Occipital lobe (tissue), 3 donors: ENCODE measurements at places on chromosomes 3 and 15.

- DNase-seq = no peak
Observed at GRCh38 chr15:41530363-41530956, 13.6 kb downstream of the RPAP1 start.

GRCh38 chr15:22911306-22911705, 68.9 kb downstream of the CYFIP1 start:
- DNase-seq = no peak

GRCh38 chr15:39613861-39614260, 33.0 kb downstream of the THBS1 start:
- no peak for DNase-seq

GRCh38 chr3:191321019-191321767, 8.0 kb upstream of the CCDC50 start:
- no peak for DNase-seq

DNA sequence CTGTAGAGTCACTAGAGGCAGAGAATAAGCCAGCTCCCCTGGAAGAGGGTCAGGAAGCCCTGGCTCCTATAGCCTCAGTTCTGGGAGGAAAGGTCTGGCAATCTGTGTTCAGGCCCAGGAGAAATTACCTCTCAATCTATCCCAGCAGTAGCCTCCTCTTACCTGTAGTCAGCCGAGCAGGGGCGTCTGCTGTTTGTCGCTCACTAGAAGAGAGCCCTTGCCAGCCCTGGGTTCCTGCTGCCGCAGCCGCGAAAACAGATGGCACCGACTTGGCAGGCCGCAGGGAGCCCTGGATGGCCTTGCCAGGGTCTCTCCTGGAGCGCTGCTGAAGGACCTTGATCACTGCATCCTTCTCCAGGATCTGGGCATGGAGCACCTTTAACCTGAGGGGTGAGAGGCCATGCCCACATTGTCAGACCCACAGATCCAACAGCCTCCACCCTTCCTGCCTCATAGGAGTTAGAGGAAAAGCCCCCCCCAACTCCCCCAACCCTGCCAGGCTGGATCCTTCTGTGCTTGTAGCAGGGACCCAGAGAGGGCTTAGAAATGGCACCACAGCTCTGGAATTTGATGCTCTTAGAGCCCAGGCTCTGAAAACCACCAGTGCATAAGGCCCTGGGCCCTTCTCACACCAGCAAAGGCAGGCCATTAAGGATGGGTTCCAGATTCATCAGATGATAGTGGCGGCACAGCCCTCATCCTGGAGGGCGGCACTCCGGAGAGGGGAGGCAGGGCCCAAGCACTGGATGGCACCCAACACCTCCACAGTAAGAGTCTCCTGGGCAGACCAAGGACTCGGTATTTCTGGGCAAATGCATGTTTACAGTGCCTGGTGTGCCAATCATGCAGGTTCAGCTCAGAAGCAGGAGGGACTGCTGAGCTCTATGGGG, 14.9 kb downstream of the AMOTL2 start:
- no peak for DNase-seq

DNA sequence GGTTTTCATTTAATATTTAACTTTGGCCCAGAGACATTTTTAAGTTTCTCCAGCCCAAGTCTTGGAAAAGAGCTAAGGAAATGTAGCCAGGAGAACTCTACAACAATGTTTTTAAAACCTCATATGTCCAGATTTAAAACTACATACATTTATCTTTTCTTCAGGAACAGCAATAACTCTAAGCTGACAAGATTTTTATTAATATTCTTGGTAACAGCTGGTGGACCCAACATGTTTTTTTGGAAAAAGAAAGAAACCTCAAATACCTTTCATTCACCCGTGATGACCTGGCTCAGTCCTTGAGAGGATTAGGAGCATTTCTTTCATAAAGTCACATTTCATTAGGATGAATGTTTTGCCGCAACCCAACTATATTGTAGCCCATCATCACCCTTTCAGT, 50.4 kb upstream of the CMSS1 start:
- DNase-seq = no peak

DNA sequence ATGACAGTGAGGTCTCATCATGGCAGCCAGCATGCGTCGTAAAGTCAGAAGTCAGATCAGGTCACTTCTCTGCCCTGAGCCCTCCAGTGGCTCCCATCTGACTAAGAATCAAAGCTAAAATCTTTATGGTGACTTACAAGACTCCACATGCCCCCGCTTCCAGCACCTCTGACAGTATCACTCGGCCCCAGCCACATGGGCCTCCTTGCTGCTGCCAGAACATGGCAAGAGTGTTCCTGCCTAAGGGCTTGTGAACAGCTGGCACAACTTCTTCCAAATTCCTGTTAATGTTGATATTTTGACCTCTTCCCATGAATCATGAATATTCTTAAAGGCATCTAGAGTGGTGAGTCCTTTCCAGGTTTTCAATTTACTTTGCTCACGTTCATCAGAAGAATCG, 20.5 kb downstream of the POLR2M start:
- no peak for DNase-seq

DNA sequence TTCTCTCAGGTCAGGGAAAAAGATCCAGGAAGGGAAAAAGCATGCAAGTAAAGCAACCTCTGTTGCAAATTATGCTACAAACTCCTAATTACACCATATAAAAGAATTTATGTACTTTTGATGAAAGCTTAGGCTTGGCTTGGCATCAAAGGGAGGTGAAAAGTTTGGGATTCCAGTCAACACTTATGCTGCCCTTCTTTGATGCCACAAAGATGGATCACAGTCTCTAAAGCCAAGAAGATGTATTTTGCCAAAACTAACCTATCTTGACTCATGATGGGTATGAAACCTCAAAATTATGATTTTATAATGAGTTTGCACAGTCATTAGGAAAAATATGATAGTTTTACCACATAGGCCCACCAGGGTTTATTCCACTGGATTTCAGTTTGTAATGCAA, 101.0 kb upstream of the CCDC80 start:
- no peak for DNase-seq

- DNase-seq = no peak
Observed at GRCh38 chr15:63797116-63797515, 36.6 kb downstream of the HERC1 start.

- DNase-seq = no peak
Observed at GRCh38 chr3:186571644-186572013, 1.1 kb downstream of the DNAJB11 start.

- DNase-seq = peak; percentile 12
Observed at GRCh38 chr15:27017168-27017809, 46.3 kb downstream of the GABRG3 start.

GRCh38 chr15:76588811-76589747, 252.5 kb downstream of the ISL2 start:
- no peak for DNase-seq

GRCh38 chr3:44198284-44199269, 43.1 kb upstream of the TOPAZ1 start:
- DNase-seq = peak; percentile 69

DNA sequence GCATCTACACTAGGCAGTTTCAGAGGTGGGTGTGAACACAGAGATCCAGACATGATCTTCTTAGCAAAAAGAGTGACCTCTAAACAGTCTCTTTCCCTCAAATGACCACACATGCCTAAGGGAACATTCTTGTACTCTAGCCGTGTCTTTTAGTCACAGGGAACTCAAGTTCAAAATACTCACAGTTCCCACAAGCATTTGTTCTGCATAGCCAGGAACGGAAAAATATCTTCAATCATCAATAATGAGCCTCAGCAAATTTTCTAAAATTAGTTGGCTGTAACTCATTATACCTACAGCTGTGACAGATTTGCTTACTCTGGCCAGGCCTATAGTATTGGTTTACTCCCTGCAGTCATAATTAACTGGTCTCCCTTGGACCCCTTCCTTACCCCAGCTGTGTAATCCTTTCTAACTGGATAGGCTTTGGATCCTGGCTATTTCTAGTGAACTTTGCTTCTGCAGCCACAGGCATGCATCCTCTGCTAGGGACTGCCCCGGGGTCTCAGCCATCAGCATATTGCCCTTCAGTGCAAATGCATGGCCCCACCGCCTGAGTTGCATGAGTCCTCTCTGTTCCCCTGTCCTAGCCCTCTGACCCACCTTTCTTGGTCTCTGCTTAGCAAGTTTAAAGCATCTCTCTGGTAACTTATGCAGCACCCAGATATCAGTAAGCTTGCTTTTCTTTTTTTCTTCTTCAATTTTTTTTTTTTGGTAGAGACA, 56.0 kb upstream of the HACD2 start:
- DNase-seq = no peak

DNA sequence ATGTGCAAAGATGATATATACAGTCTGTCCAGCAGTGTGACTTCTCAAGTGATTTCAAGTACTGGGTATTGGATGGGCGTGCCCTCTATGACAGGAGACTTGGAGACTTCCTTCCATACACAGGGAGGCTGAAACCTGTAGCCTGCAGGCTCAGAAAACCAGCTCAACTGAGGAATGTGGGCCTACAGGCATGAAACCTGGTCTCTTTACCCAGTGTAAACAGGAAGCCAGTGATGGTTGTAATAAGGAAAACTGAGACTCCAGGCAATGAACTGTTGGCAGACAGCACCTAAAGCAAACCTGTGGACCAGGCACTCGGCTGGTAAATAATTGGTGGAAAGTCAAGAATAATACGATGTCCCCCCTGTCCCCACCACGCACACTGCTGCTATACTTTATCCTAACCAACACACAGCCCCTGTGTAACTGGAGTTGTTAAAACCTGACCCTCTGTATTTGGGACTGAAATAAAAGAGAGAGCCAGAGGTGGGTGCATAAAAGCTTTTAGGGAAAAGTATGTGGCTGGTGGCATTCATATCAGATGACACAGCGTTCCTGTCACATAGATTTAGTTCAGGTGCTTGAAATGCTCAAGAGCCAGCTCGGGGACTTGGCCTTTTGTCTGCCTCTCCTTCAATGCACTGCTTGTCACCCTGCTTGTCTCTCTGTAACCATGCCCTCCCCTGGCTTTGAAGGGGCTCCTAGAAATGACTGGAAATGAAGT, 144.7 kb downstream of the TPRG1 start:
- no peak for DNase-seq

GRCh38 chr15:27241943-27242342, 271.0 kb downstream of the GABRG3 start:
- peak; percentile 58 for DNase-seq

DNA sequence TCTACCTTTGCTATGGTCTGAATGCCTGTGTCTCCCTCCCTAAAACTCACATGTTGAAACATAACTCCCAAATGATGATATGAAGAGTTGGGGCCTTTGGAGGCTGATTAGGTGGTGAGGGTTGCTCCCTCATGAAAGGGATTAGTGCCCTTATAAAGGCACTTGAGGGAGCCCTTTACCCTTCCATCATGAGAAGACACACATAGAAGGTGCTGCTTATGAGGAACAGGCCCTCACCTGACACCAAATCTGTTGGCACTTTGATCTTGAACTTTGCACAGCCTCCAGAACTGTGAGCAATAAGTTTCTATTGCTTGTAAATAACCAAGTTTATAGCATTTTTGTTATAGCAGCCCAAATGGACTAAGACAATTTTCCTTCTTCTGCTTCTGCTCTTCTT, 76.2 kb upstream of the ADAMTS9 start:
- no peak for DNase-seq

DNA sequence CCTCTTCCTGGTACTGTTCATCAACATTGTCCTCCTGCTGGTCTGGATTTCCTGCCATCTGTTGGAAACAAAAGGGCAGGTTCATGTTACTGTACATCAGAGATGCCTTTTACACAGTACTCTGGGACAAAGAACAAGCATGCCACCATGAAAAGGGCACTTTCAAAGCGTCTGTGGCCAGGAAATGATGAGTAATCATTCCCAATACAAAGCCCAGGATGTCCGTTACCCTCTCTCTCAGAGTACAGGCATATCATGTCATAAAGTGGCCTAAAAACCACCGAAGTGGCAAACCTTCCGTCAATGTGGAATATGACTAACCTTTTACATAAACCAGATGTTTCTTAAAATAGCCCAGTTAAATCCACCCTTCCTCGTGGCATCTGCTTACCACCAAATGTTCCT, 71.2 kb downstream of the GOLIM4 start:
- DNase-seq = no peak

DNA sequence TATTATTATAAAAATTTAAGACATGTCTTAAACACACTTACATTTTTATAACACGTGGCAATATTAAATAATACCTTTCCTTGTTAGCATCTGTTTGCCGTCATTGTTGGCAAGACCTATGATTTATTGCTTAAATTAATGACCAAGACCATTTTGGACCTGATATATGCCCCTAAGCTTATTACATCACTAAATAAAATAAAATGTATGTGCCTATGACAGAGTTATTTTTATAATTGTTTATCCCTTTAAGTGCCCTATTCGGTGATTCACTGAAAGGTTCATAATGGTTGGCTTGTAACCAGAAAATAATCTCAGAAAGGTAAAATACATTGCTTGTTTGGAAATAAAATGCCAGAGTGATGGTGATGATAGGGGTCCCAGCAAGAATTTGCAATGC, 17.5 kb downstream of the CDIN1 start:
- DNase-seq = no peak

DNA sequence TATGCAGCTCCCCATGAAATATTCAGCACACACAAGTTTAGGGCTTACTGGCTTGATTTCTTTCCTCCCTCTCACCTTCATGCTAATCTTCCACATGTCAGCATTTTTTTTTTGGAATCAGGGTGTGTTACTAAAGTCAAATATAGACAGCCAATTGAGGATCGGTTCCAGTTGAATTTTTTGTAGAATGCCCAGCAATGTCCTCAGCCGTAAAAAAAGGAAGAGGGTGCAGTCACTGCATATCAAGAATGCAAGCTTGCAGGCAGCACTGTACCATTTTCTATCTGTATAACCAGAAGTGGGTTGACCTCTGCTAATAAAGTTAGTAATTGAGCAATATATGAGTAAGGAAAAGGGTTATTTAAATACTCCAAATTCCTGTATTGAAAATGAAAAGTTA, 51.4 kb upstream of the CHMP2B start:
- DNase-seq = no peak

DNA sequence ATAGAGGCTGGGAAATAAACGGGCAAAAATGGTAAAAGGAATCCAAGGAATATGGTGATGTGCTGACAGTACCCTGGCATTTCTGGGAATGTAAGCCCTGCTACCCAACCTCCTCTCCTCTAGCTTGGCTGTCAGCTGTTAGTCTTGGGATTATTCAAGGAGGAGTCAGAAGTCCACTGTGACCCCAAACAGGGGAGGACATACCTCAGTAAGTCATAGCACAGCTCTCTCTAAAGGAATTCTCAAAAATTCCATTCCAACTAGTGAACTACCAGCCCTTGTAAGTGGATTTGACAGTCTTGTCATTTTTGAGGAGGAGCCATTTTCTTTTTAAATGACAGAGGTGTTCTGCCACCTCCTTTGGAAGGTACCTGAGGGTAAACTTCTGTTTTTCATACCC, 207.5 kb downstream of the PDCD6IP start:
- no peak for DNase-seq

DNA sequence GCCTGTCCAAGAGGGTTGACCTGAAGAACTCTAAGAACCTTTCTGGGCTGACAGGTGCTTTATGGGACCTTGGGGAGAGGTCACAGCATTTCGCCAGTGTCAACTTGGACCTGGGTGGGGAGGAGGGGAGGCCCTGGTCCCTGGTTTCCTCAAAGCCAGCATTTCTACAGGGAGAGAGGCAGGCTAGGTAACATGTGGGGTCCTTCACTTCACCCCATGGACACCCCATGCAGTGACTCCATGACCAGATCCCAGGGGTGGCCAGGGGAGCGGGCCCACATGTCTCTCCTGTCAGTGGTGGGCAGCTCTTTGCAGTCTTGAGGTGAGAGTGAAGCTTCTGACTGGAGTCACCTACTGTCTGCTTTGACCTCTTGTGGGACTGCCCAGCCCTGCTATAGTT, 35.8 kb downstream of the GOLGA6L10 start:
- no peak for DNase-seq
